Renal cortex interstitium (tissue), 15 donors: ENCODE measurements at places on chromosomes 2 and 18. TPM values are rescaled to one million over a fixed set of nuclear protein-coding genes. Genes with fewer than 3 reads are reported as not detected.

Gene AGXT
- polyA plus RNA-seq = 0.15 TPM

Gene SERPINB2
- 0.14 TPM for polyA plus RNA-seq

Gene AQP12B
- 0.51 TPM for polyA plus RNA-seq

Gene RTP5
- not detected for polyA plus RNA-seq

Gene TLX2
- 0.10 TPM for polyA plus RNA-seq

Gene OSBPL1A
- 52.0 TPM for polyA plus RNA-seq

Gene CTLA4
- not detected for polyA plus RNA-seq

DNA sequence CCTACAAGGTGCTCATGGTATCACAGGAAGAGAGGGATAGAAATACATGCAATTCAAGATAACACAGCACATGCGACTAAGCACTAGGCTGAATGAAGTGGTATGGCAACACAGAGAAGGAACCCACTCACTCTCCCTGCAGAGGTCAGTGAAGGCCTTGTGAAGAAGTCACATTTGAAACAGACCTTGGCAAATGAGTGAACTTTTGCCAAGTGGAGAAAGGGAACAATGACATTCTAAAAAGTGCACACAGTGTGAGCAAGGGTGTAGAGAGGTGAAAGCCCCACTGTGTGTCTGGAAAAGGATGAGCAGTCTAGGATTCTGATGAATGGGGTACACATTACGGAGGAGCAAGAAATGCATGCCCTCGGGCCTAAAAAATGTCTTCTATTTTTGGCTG is 23.3 kb downstream of the KLF7 start:
- DNase-seq = no peak

GRCh38 chr2:175874291-175874690 is 127.8 kb downstream of the LNPK start:
- no peak for DNase-seq

DNA sequence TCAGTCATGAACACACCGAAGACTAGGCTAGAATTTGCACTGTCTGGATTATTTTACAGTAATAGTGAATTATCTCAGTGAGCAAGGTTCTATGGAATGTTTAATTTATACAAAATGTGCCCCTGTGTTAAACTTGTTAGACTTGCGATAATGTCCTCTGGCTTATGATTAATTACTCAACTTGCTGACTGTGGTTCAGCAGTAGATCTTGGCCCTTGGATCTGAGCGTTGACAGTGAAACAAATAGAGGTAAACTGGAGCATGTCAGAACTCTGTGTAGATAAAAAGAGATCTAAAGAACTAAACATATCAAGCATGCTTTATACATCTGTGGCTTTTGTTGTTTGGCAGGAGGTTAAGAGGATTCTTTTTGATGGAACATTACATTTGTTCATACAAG is 407.6 kb downstream of the DSEL start:
- DNase-seq = no peak

DNA sequence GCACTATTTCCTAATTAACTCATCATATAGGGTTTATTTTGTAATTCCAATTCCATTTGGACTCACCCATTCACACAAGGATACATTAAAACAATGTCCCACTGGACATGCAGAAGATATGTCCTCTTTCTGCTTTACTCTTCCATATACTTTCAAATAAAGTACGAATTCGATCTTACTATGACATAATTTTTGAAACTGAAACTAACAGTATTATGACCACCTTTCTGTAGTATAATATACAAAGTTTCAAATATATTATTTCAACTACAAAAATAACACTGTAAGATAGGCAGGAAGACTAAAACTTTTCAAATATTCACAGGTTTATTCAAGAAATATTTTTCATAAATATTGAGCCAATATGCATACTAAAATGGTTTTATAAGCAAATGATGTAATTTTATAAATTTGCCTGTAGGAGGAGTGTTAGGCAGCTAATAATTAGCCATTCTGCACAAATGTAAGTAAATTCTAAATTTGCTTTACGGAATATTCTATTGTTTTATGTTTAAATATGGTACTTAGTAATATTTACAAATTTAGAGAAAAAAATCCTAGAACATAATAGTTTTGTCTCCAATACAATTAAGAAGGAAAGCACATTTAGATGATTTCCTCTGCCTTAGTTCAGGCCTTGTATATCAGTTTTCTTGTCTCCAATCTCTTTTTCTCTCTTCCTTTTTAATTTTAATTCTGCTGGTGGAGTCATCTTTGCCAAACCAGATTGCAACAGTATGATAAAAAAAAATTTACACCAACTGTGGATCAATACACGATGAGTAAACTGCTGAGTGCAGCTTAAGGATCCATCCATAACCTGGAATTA is 85.9 kb downstream of the CERKL start:
- no peak for DNase-seq

DNA sequence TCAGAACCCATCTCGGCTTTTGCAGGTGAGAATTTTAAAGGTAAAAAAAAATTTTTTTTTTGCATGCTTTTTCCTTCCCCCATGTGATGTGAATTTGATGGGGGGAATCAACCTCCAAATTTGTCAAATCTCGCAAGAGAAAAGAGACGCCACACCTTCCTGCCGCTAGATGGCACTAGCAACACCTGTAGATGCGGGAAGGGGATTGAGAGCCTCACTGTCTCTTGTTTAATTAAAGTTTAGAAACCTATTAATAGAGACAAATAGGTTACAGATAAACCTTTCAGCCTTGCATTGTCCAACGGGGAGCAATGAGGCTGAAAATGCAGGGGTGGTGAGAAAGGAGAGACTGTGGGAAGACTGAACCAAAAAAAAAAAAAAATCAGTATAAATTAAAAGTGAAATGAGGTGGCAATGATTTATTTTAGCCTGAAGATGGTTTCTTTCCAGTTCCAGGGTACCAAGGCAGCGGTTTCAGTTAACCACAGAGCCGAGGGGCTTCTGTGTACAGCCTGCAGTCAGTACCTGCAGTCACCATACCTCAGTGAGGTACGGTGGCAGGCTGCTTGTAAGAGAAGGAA is 84.6 kb downstream of the NRP2 start:
- DNase-seq = no peak

- DNase-seq = no peak
These were observed 292.8 kb downstream of the LNPK start for GRCh38 chr2:175709248-175709647.

GRCh38 chr18:66317243-66318090 is 286.4 kb downstream of the CDH19 start:
- no peak for DNase-seq

GRCh38 chr2:10449838-10450691 is 1.9 kb upstream of the ODC1 start:
- no peak for DNase-seq

- DNase-seq = no peak
These were observed 12.7 kb upstream of the CDH2 start for GRCh38 chr18:28189400-28190239.

GRCh38 chr18:8507361-8507760 is 101.9 kb upstream of the RAB12 start:
- no peak for DNase-seq

DNA sequence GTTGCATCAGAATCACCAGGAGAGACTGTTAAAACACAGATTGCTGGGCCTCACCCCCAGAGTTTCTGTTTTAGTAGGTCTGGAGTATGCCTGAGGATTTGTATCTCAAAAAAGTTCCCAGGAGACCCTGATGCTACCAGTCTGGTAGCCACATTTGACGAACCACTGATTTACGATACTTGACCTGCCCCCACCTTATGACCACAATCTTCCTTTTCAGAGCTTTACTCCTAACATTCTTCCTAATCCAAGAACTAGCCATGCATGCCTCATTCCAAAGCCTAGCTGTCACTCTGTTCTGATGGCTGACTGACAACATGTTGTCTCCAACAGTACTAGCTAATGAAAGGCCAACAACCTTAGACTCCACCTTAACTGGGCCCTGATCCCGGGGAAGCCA is 191.4 kb downstream of the MBD2 start:
- DNase-seq = no peak
